Fibroblast of skin of right biceps (primary cell): ENCODE measurements at places on chromosomes 5 and 9.

- DNase-seq = peak; percentile 30
These were observed 375.6 kb upstream of the CLINT1 start for GRCh38 chr5:158234323-158235158.

- peak; percentile 79 for DNase-seq
These were observed 132.9 kb downstream of the LIFR start for GRCh38 chr5:38423276-38424147.

GRCh38 chr9:105413525-105413924, 34.3 kb upstream of the FSD1L start:
- DNase-seq = peak; percentile 48

DNA sequence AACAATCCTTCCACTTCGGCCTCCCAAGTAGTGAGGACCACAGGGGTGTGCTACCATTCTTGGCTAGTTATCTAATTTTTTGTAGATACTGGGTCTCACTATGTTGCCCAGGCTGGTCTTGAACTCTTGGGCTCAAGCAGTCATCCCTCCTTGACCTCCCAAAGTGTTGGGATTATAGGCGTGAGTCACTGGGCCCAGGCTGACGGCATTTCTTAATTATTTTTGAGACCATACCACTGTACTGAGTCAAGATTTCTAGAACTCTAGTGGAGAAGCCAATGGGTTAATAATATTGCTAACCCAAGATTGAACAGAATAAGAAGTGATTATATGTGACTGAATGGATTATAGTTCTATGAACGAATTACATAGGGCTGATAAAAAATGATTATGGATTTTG, 66.7 kb downstream of the TARS1 start:
- DNase-seq = peak; percentile 40

- no peak for DNase-seq
These were observed 25.7 kb upstream of the DAB2 start for GRCh38 chr5:39450487-39450886.
